ENCODE measurements at places on chromosomes 5 and 9.

DNA sequence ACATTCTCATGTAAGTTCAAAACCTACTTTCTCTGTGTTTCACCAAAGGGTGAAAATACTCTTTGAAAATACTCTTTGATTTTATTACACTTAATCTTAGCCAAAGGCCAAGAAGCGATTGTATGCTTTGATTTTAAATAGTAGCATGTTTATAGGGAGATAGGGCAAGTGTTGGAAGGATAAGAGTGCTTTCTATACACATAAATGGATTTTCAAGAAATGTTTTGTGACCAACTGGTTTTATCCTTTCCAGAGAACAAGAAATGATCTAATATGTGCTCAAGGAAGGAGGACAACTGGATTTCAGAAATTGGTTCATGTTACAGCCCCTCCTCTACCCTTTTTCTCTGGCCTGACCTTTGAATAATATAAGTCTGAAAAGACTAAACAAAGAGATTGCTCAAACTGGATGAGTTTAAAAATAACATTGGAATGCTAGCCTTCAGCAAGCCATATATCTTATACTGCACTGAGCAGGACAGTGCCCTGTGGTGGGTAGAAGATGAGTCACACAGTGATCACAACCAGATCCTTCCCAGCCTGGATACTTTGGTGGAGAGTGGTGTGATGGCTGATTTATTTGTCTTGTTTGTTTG lies 13.1 kb downstream of the PALM2AKAP2 start:
- no peak for DNase-seq

- no peak for DNase-seq
Observed at GRCh38 chr9:79665369-79665768, 93.6 kb downstream of the TLE4 start.

- no peak for DNase-seq
Observed at GRCh38 chr9:138062196-138062595, 184.6 kb downstream of the CACNA1B start.

DNA sequence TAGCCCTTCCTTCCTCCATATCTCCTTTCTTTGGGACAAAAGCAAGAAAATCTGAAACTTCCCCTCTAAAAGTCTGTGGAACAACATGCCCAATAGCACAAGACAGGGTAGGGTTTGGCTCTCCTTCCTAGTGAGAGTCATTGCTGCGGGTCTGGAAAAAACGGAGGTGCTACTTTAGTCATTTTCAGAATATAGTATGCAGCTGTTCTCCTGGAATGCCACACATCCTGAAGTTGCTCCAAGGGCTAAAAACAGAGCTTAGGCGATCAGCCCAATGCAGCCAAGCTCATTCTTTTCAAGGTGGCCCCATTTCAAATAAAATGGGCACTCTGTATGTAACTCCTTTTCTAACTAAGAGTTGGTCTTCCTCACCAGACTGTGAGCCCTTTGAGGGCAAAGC lies 39.5 kb upstream of the MYOT start:
- DNase-seq = no peak

DNA sequence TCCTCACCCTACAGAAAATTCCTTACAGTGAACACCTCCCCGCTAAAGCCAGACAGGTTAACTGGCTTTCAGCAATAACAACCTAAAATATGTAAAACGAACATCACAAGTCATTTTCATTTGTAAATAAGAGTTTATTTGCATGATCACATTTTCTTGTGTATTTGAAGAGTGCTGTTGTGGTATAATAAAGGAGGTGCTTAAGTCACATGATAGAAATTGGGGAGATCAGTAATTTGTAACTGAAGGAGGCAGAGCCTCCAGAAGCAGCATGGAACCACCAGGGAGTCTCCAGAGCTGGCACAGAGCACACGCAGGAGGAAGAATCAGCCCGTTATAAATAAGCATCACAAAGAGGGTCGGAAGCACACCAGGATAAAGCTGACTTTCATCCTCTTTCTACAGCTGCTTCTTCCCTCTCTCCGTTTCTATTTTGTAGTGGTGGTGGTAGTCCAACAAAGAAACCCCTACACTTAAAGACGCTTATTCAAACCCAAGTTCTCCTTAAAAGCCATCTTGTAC lies 210.6 kb downstream of the MAPKAP1 start:
- DNase-seq = no peak

- DNase-seq = no peak
Observed at GRCh38 chr9:121744002-121744686, 92.7 kb downstream of the DAB2IP start.

GRCh38 chr5:39283231-39283818 lies 64.0 kb upstream of the FYB1 start:
- DNase-seq = peak; percentile 74

DNA sequence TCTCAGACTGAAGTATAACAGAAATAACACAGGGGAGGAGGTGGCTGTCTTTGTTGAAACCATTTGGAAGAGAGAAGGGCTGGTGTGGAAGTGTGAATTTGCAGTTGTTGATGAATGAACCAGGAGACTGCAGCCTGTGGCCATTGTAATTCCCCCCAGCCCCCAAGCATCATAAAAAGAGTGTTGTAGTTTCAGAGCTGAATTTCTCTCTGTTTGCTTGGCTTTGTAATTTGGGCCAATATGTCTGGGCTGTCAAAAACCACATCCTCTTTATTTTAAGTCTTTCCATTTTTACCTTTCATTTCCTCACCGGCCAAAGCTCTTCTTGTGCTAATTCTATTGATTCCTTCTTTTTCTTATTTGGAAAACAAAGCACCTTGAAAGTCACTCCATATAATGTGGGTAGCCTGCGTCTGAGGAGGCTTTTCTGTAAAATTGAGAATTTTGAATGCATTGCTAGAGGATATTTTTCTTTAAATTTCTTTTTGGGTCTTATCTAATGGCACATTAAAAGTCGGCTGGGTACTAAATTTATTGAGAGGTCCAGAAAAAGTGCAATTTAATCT lies 383.3 kb downstream of the OSTF1 start:
- DNase-seq = no peak

- DNase-seq = no peak
Observed at GRCh38 chr5:14400085-14400484, 181.5 kb upstream of the OTULINL start.

GRCh38 chr5:95241635-95242034 lies 43.3 kb downstream of the MCTP1 start:
- no peak for DNase-seq

- DNase-seq = no peak
Observed at GRCh38 chr5:132421462-132421861, 52.0 kb downstream of the SLC22A5 start.

GRCh38 chr9:93053781-93054331 lies 4.6 kb upstream of the SUSD3 start:
- no peak for DNase-seq

- no peak for DNase-seq
Observed at GRCh38 chr5:141430332-141431113, at the start of gene PCDHGA12. Gene PCDHGA12 (plus strand): TSS chr5:141430507. CDS start chr5:141430760, 253 bp downstream.

DNA sequence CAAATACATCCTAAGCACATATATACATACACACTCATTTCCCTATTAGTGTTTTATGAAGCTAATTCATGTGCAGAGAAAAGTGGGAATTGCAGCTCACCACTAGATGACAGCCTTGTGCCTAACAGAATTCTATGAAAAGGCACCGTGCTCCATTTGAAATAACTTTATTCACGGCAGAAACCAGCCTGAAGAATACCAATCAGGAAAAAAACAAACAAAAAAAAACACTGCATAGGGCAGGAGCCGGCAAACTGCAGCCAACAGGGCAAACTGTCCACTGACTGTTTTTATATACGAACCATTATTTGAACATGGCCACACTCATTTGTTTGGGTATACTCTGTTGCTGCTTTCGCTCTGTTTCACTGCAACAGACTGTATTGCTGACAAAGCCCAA lies 33.6 kb downstream of the ERMP1 start:
- DNase-seq = no peak

DNA sequence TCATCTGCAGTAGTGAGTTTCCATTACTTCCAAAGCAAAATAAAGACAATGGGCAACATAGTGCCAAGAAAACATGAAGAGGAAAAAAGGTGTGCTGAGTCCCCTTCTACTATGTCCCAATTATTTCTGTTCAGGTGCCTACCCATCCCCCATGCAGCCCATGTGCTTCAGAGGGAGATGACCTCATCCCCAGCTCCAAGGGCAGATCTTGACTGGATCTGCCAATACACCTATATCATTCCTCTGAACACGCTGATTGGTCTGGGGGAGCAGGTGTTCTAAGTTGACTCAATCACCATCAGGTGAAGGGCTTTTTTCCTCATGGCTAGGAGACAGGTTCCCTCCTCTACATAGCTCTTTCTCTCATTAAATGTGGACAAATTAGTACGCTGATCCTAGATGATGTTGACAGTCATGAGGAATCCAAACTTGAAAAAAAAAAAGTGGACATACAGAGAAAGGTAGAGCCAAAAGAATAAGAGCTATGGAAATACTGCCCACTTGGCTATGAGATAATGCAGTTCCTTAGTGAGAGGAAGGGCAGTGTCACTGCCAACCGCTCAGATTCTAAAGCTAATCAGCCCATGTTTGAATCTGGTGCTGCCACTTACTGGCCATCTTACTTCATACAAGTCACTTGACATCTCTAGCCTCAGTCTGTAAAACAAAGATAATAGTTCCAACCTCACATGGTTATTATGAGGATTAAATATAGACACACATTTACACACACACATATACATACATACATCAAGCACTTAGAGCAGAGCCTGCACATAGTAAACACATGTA lies 23.1 kb downstream of the PRELID2 start:
- DNase-seq = no peak

GRCh38 chr5:83000428-83000827 lies 76.8 kb downstream of the TMEM167A start:
- DNase-seq = no peak

DNA sequence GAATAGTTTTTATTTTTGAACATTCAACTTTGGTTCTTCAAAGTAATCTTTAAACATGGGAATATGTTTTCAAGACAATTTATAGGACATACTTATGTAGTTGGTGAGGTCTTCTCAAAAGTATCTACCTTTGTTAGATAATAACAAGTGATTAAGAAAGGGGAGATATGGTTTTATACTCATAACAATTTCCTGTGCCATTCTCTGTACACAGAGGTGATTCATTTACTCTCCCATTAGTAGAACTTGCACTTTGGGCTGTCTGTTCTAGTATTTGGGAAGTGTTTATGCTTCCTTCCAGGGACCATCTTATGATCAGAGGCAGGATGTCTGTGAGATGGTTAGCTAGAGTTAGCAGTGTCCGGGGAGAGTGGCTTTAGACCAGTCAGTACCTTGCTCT lies 15.2 kb downstream of the LSM11 start:
- DNase-seq = no peak

DNA sequence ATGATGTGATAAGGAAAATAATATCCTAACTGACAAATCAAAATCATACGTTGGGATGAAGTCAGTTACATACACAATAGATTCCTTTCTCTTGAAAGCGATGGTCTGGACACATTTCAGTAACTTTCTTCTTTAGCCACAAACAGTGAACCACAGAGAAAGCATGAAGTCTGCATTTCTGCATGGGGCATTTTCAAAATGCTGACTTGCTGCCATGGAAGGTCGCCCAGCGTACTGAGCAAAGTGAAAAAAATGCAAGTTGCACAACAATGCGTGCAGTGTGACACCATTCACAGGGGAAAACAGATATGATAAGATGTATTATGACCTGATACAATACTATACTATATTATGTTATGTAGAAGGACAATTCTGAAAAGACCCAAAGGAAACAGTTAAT lies 146.3 kb downstream of the SNX18 start:
- DNase-seq = no peak

- no peak for DNase-seq
Observed at GRCh38 chr9:72937545-72937944, 15.3 kb downstream of the ALDH1A1 start.

DNA sequence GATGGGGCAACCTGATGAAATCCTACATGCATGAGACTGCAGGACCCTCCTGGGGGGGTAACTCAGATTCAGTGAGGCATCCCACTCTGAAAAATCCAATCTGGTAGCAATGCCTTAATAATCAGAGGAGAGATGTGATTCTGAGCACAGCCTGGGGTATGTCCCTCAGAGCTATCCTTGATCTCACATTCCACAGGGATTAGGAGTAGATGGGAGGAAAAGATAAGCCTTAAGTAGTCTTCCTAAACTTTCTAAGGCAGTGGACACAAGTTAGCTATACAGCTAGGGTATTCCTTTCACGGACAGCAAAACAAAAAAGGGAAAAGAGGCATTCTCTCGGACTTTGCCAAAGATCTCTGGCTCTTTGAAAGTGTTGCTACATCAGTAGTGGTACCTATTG lies 3.9 kb upstream of the SPATA9 start:
- DNase-seq = no peak

GRCh38 chr5:123511290-123511647 lies 708 bp upstream of the CSNK1G3 start:
- DNase-seq = no peak

- no peak for DNase-seq
Observed at GRCh38 chr5:151492729-151493128, 45.3 kb downstream of the SLC36A1 start.

- DNase-seq = no peak
Observed at GRCh38 chr5:100595152-100595811, 60.1 kb downstream of the FAM174A start.

DNA sequence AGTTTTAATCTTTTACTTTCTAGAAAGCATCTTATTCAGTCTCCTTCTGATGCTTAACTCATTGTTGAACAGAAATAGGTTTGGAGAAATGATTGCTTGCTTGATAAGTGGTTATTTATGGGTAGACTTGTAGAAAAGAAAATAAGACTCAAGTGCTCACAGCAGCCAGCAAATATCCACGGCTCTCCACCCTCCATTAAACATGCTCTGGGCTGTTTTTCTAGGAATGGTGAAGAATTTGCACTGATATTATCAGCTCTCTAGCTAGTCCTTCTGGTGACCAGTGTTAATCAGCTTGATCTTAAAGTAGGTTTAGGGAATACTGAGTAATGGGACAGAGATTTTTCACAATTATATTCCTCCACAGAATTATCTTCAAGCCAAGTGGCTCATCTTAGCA lies 60.6 kb downstream of the SLC1A3 start:
- DNase-seq = no peak

DNA sequence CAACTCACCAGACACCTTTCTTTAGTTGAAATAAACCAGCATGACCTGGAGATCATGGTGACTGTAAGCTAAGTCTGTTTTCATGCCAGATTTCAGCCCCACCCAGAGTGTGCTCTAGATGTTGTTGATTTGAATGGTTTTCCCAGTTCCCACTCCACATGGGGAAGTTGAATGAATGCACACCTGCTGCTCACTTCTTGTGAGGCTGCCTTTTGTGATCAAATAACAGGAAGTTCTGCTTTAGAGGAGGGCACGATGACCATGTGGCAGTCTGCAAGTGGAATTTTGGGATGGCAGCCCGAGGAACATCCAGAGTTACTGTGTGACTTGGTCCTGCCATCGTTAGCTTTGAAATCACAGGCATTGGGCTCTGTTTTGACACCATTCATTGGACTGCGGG lies 18.7 kb downstream of the SLC46A2 start:
- no peak for DNase-seq

DNA sequence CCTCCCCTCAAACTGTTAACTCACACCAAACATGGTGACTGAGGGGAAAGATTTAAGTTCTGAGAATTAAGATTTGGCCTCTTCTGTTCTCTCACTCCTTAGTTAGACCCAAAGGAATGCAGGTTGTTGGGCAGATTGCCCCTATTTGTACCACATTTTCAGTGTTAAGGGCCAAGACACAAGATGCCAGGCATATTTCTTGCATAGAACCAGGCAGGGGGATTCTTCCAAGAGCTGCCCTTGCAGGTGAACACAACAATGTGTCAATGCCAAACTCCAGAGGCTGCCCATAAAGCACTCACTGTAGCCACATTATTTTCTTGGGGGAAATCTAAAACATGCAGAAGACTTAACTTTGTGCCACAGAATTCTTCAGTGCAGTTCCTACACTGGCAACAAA lies 14.7 kb downstream of the MPDZ start:
- no peak for DNase-seq

Measured in KG1 (cell line).